ENCODE measurements at places on chromosomes 3 and 15.

GRCh38 chr3:156763386-156763785 is 62.8 kb upstream of the LEKR1 start:
- DNase-seq: no peak

DNA sequence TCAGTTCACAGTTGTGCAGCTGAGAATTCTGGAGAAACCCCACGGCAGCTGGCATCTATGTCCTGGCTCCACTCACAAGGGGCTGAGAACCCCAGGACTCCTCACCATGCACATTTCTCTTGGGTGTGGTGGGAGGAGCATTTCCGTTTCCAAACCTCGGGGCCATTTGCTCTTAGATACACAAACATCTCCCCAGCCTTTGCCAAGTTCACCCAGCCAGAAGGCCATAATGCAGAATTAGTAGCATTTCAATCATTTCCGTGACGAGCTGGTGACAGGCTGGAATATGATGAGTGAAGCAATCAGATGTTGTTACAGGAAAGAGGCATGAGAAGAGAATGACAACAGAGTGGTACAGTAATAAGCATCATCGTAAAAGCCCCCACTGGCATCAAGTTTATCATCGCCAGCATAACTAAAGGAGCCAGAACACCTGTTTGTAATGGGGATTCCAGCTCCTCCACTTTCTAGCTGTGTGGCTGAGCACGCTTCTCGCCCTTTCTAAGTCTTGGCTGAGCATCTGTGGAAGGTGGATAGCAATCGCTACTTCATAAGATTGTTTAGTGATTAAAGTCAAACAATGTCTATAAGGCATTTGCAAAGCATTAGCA is 82.0 kb downstream of the LIPC start:
- no peak for DNase-seq

DNA sequence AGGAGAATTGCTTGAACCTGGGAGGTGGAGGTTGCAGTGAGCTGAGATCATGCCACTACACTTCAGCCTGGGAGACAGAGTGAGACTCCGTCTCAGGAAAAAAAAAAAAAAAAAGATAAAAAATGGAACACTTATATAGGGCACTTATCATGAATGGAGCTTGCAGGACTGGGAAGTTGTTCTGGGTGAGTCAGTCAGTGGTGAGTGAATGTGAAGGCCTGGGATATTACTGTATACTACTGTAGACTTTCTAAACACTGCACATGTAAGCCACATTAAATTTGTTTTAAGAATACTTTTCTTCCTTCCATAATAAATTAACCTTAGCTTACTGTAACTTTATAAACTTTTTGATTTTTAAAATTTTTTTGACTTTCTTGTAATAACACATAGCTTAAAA is 59.8 kb downstream of the SFMBT1 start:
- DNase-seq: no peak

DNA sequence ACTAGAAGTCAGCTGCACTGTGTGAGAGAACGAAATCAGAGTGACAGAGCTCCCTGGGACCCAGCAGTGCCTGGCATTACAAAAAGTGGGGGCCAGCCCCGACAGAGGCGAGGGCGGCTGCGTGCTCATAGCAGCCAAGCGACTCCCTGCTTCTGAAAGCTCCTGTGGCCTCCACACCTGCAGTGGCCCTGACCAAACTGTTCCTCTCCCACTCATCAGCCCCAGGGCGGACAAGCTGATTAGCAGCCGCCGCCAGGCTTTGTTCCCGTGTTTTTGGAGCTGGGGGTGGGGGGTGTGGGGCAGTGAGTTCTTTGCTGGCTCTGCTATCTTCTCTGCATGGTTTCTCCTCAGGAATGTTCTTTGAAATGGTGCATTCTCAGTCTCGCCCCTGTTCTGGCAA is 58.1 kb downstream of the DGKG start:
- peak; percentile 63 for DNase-seq

GRCh38 chr3:154764856-154765640 is 315.1 kb upstream of the MME start:
- DNase-seq: no peak

DNA sequence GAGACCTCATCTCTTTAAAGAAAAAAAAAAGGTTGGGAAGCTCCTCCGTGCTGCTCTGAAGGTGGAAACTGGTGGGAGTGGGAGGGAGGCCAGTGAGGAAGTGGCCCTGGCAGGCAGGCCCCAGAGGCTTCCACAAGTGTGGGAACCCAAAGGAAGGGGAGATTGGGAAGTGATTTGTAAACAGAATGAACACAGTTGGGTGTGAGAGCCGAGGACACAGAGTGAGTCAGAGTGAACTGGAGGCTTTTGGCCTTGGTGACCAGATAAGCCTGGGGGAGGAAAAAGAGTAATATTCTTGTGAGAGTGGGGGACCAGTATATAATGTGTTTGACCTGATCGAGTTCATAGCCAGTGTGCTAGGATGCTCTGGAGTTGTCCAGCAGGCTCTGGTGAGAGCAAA is 23.0 kb downstream of the MKRN2 start:
- no peak for DNase-seq

DNA sequence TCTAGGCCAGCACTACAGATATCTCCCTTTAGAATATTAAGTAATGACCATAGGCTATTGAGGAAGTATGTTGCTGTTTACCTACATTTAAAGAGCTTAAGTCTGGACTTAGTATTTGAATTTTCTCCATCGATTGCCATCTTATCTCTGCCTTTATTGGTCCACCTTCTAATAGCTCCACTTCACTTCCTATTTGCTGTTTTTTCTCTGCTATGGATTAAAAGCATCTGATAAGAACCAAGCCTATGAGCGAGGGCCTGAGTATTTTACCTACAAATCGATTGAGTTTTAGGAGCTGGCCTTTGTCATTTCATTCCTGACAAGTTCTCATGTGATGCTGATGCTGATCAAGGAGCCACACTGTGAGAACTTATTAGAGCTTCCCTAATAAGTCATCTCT is 52.6 kb upstream of the AKAP13 start:
- DNase-seq: no peak

DNA sequence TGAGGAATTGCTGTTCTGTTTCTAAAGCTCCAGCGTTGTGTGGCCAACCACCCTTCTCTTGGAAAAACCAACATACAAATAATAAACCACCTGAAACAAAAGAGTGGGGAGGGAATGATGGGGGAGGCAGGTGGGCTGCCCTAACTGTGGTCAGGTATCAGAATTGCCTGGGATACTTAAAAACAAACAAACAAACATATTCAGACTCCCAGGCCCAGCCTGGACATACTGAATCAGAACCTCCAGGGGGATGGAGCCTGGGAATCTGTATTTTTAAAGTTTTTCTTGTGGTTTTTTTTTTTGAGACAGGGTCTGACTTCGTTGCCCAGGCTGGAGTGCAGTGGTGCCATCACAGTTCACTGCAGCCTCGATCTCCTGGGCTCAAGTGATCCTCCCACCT is 4.4 kb downstream of the SLC6A6 start:
- DNase-seq: no peak

DNA sequence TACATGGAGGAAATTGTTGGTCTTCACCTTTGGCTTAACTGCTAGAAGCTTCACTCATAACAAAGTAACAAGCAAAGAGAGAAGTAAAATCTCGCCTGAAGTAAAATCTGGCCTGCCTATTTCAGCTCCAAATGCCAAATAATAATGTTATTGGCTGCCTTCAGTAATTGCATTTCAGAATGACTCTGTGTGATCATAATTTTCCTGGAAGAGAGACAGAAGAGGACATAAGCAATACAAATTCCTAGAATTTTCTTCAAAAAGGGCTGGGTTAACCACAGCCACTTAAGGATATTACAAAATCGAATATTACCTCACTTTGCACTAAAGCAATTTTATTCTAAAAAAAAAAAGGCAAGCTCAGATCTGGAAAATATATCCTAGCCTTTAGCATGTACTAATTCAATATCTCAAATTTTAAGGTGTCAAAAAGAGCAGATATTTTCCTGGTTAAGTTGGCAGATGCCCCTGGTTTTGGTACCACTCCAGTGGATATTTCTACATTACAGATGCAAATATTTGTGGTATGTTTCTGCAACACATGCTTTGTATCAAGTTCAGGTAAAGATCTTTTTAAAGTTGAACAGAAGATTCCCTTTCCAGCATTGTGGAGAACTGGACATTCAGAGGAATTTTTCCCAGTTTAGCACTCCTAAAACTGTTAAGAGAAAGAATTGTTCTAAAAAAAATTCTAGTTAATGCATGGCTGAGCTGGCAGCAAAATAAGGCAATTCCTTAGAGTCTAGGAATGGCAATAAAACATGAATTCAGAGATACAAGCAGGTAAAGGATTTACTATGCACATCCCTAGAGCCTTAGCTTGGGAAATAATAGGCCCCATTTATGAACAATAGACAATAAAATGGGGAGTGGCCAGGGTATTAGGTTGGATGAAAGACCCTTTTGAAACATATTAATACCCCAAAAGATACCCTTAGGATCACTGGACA is 116.7 kb downstream of the STAC start:
- DNase-seq: no peak

GRCh38 chr3:151299006-151299405 is 17.6 kb downstream of the GPR87 start:
- DNase-seq: no peak

DNA sequence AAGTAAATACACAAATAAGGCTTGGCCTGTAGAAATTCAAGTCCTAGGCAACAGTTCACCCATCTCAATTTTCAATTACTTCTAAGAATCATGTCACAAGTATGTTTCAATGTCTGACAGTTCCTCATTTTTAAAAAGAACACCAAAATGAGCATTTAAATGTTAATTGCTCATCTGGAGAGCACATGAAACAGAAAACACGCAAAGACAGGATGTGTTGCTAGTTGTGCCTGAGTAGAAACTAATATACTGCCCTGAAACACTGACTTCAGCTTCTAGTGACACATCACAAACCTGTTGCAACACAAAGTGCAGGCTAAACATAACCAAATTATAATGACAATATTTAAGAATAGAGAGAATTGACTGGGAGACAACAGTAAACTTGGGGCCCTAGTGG is 167.3 kb upstream of the THBS1 start:
- DNase-seq: no peak

GRCh38 chr3:138034918-138035317 is 25.0 kb downstream of the CLDN18 start:
- no peak for DNase-seq

Data from ecto neural progenitor cell (in vitro differentiated cells).